ENCODE measurements at places on chromosomes 5 and 9.

GRCh38 chr5:143101725-143102386 is 301.6 kb downstream of the NR3C1 start:
- DNase-seq = no peak

- peak; percentile 89 for DNase-seq
Observed at GRCh38 chr5:78594610-78595457, 53.7 kb downstream of the LHFPL2 start.

- DNase-seq = no peak
Observed at GRCh38 chr5:41772785-41773442, 97.3 kb downstream of the OXCT1 start.

DNA sequence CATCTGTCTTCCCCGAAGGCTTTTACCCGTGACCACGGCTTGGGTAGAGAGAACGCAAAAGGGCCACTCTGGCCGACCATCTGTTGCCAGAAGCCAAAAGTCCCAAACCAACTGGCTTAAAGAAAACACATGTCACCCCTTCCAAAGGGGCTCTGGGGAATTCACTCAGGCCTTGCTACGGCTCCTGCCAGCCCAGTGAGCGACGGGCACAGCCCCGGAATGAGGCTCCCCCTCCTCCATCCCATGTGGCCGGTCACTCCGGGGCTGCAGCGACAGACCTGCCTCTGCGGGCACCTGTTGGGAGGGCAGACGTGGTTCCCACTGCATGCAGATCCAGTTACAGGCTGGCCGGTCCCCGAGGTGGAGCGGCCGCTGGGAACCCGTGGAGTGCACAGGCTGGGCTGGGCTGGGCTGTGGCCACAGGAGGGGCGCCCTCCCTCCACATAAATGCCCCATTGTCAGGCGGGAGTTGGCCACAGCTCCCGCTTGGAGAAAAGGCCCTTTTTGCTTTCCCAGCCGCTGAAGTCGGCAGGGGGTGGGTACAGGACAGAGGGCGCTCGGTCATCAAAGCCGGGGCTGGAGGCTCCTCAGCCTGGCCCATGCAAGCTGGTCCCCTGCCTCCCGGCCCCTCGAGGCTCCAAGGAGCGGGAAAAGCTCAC is 19.9 kb downstream of the NOTCH1 start:
- DNase-seq = no peak

GRCh38 chr9:121709798-121710197 is 58.4 kb downstream of the DAB2IP start:
- no peak for DNase-seq

DNA sequence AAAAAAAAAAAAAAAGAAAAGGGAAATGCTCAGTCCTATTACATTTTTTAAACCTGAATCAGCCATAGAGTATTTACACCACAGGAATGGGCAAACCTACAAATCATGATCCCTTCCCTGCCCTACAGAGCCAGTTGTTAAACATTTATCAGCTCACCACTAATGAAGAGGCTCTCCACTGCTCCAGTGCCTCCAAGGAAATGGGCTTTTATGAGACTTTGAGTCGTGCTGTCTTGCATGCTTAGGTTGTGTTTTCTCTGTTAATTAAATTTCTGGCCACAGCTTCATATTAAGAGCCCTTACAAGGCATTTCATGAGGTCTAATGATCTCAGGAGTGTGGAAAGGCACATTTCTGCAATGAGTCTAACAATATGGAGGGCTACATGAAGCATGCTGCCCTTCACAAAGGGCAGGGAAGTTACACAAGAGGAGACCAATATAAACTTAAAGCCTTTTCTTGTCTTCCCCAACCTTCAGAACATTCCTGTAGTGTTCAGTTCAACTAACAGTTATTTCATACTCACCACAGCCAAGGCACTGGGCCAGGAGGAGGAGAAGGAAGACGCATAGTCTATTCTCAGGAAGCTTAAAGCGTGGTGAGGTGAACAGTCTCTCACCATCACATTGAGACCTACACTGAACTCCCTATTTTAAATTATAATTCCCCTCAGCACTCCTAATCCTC is 140.1 kb upstream of the ABCA1 start:
- DNase-seq = no peak

DNA sequence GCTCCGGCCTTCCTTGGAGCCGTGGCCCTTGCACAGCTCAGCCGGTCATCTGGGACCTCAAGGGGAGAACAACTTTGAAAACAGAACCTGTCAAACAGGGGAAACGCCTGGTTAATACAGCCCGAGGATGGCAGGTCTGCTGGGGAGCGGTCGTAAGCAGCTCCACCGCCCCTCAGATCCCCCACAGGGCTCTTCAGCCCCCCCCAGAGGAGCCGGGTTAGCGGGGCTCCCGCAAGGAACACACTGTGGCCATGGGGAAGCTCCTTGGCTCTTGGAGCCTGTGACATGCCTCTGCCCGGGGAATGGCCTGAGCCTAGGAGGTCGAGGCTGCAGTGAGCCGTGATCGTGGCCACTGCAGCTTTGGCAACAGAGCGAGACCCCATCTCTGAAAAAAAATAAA is 6.8 kb downstream of the TMEM250 start:
- DNase-seq = no peak

GRCh38 chr9:122207096-122207495 is 21.7 kb downstream of the LHX6 start:
- DNase-seq = no peak

DNA sequence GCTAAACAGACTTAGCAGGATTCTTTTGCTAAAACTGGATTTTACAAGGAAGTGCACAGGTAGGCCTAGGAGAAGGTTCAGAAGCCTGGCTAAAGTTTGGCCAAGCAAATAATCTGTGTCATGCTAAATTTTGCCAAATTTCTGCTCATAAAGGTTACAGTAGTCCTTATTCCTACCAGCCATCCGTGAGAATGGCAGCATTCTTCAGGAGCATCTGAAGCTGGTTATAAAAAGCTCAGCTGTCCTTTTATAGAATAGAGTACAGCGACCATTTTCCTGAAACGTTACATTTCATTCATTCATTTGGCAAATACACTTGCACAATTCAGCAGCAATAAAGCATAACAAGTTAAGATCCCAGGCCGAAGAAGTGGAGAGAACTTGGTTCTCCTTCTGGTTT is 6.9 kb downstream of the GSN start:
- no peak for DNase-seq

DNA sequence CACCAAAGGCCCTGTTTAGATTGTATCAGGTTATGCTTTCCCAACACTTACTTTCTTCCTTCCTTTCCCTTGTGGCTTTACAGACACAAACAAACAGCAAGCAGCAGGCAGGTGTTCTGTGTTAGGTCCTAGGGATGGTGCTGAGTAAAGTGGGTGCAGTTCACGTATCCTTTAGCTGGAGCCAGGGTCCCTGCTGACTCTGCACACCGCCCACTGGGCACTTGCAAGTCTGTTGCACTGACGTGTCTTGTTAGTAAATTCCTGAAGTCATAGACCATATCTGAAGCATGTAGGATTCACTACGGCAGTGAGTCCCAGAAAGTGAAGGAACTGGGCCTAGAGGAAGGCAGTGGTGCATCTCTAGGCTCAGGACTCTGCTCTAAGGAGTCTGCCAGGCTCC is 96.5 kb downstream of the DAPK1 start:
- peak; percentile 57 for DNase-seq

- no peak for DNase-seq
Observed at GRCh38 chr9:10612641-10613398, at the start of gene PTPRD. Gene PTPRD (minus strand): TSS chr9:10613002.

DNA sequence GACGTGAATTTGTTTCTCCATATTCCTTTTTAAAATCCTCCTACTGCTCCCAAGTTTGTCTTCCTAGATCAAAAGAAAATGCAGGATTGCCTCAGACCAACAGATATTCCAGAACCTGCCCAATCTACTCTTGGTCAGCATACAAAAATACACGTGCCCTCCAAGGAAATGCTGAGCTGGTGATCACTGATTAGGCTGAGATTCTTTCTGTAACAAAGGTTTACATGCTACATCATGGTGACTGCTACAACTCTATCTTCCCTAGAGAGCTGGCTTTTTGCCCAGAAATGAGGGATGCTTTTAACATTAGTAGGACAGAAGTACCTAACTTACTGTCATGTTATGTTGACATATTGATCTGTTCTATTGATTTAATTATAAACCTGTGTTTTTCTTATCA is 35.5 kb downstream of the OR2Y1 start:
- DNase-seq = no peak

DNA sequence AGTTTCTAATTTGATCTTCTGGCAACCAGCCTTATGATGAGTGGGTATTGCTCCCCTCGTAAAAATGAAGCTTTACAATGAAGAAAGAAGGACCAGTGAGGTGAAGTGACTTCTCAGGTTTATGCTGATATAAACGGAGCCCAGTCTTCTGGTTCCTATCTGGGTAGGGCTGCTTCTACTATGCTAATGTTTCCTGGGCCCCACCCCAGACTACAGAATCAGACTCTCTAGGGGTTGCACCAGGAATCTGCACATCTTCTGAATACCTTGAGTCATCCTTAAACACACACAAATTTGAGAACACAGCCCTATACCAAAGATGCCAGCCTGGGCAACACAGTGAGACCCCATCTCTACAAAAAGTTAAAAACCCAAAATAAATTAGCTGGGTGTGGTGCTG is 16.2 kb downstream of the BTF3 start:
- DNase-seq = no peak

DNA sequence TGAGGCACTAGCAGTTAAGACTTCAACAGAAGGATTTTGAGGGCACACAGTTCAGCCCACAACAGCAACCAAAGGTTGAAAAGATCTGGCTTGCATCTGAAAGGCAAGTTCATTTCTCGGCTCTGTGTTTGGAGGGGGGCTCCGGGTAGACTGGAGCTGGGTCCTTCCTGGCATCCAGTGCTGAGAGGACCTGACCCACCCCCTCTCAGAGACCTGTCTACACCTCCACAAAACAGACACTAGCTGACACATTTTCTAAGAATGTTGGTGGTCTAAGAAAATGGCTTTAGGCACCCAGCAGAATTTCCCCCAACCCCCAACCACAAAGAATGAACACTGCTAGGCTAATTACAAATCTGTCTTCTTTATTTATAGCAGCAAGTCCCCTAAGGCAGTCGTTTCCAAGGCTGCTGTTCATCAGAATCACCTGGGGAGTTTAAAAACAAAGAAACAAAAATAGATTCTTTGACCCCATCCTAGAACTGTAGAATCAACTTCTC is 6.2 kb upstream of the PTCH1 start:
- no peak for DNase-seq

- DNase-seq = no peak
Observed at GRCh38 chr5:109668668-109669422, 20.9 kb upstream of the MAN2A1 start.

DNA sequence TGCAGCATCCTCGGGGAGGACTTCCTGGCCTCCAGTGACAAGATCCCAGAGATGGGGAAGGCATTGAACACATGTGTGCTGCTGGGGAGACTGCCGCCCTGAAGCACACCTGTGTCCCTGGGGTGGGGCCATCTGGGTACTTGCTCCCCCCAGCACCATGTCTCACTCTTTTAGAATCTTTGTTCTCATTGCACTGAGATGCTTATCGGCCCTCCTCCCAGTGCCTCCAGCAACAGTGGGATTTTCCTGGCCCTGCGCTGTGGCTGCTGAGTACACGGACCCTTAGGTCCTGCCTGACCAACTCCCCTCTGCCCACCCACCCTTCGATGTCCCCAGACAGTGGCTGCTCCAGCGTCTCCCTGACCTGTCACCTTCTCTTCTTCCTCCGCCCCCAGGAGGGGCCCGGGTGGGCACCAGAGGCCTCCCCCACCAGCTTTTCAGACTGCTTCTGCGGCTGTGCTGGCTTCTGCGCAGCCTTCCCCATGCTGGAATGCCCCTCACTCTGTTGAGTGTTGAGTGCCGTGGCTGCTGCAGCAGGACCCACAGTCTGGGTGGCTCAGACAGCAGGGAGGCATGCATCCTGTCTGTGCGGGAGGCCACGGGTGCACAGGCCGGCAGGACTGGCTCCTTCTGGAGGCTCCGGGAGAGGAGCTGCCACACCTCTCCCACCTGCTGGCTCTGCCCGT is 145.9 kb upstream of the IRX2 start:
- no peak for DNase-seq

DNA sequence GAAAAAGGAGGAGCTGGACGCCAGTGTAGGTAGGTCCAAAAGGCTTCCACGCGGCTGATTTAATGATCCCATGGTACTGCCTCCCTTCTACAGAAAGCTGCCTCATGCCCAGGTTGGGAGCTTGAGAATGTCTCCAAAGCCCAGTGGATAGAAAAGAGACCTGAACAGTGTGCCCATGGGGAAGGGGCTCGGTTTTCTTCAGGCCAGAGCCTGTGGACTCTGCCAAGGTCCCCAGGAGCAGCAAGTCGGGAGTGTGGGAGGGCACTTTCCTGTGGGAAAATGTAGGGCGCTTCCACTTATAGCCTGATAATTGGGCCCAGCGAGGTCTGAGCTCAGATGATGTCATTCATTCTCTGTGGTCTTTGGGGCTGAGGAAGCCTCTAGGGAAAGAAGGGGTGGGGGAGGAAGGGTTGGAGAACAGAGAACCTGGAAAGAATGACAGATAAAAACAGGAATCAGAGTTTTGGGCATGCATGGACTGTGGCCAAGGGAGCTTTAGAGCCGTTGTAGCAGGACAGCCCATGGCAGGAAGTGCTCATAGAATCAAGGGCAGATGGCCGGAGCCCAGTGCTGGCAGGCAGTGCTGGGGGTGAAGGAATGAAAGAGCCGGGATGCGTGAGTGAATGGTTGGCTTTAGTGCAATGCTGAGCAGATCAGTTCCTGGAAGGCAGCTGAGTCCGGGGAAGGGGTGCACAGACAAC is 42.5 kb upstream of the SH3PXD2B start:
- no peak for DNase-seq

- no peak for DNase-seq
Observed at GRCh38 chr5:52702877-52703276, 84.8 kb upstream of the ITGA1 start.

GRCh38 chr5:119264186-119264585 is 91.6 kb upstream of the TNFAIP8 start:
- DNase-seq = no peak

DNA sequence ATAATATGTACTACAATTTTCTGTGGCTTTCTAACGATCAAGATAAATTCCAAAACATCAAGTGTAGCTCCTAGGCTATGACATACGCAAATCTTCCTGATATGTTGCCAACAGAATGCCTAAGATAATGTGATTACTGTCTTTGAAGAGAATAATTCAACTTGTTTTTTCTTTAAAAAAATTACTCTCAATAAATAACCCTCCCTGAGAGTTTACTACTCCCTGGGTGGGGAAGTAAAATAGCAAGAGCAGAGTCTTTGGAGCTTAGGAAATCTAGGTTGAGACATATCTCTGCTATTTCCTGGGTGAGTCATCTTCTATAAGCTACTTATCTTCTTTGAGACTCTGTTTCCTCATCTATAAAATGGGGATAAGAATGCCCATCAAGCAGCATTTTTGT is 201.2 kb downstream of the ACTL7B start:
- no peak for DNase-seq

- no peak for DNase-seq
Observed at GRCh38 chr5:154284433-154284832, 93.9 kb downstream of the GALNT10 start.

DNA sequence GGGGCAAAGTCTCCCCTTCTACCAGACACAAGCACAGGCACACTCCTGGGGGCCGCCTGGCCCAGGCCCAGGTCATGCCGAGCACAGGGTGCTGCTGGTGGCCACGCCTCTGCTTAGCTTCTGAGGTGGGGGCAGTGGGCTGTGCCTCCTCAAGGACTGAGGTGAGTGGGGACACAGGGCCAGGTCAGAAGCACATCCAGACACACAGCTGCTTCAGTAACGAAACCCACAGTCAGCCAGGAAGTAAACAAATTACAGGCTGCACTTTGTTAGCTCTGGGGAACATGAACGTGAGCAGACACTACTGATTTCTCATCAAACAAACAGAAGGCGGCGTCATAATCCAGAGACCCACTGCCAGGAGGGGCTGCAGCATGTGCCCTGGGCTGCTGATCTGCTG is 192.4 kb downstream of the HSPA4 start:
- no peak for DNase-seq

- no peak for DNase-seq
Observed at GRCh38 chr9:112831281-112831851, 59.3 kb downstream of the SLC46A2 start.
